HFFc6 (cell line): ENCODE measurements at places on chromosomes 7 and 10. TPM values are rescaled to one million over a fixed set of nuclear protein-coding genes. Genes with fewer than 3 reads are reported as not detected.

The SCIN gene
- total RNA-seq = 0.93 to 49.9 TPM (median 1.9 TPM) in 3 replicates

The CRHR2 gene
- not detected in 3 replicates for total RNA-seq

The TDRD1 gene
- total RNA-seq = not detected in 2 replicates

- no peak for DNase-seq
These were observed 122.7 kb upstream of the STEAP4 start for GRCh38 chr7:88429382-88429781.

- no peak for DNase-seq
These were observed 73.1 kb downstream of the TLL2 start for GRCh38 chr10:96440361-96441292.

DNA sequence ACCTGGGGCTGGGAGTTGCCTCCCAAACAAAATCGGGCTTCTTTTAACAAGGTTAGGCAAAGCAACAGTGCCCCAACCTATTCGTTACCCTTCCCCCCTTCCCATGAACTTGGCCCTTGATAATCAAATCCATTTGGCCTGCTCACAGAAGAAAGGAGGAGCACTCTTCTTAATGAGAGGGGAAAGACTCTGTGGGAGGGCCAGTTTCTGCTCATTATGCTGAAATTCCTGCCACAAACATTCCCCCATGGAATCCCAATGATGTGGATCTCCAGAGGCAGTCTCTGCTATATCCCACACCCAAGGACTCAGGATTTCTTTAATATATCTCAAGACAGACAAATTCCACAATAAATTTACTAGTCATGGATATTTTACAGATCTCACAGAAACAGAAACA lies 43.0 kb downstream of the LSM5 start:
- no peak for DNase-seq

DNA sequence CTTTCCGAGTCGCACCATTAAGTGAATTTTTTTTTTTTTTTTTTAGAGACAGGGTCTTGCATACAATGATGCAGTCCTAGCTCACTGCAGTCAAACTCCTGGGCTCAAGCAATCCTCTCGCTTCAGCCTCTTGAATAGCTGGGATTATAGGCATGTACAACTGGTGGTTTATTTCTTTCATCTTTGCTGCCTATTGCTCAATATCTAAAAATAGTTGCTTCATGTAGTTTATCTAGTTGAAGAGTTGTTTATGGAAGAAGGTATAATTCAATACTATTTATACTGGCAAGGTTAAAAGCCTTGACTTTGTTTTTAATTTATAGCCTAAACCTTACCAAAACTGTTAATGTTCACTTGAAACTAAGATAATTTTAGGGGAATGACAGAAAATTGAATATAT lies 66.9 kb downstream of the SEMA3D start:
- DNase-seq = no peak
